G401 (cell line): ENCODE measurements at places on chromosomes 1 and 21.

DNA sequence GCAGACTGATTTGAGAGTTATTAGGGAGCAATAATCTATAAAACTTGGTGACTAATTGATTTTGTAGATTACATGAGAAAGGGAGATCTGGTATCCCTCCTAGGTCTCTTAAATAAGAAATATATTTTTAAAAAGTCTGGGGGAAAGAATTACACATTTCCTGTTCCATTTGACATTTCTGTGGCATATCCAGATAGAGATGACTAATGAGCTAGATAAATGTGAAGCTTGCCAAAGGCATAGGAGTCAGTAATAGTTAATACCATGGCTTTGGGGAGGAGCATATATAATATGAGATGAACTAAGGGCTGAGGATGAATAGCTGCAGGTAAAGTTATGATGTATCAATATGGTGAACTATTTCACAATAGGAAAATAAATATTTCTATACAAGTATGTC lies 663.7 kb downstream of the PTPRC start:
- no peak for DNase-seq

- no peak for DNase-seq
Observed at GRCh38 chr1:4796161-4797015, 142.0 kb downstream of the AJAP1 start.

GRCh38 chr1:200453553-200453905 lies 43.7 kb upstream of the ZNF281 start:
- DNase-seq, result no peak

GRCh38 chr1:227449051-227449450 lies 114.3 kb upstream of the ZNF678 start:
- DNase-seq, result peak; percentile 11

- DNase-seq, result peak; percentile 81
Observed at GRCh38 chr1:155976062-155976912, 2.1 kb downstream of the ARHGEF2 start.

GRCh38 chr1:3722846-3723245 lies 29.4 kb upstream of the CCDC27 start:
- DNase-seq, result no peak

DNA sequence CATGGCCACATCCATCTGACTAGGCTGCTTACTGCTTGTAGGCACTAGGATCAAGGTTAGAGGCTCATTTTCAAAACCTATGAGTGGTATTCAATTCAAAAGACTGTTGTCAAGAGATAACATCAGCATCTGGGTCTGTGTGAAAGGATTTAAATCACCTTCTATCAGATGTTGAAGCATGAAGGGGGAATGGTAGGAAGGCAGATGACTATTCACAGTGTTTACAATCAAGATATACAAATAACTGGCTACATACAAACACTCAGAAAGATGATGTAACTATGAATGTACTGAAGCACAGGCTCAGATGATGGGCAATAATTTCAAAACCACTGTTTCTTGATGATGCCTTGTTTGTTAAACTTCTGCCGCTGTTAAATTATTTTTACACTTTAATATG lies 249.2 kb downstream of the SLC45A1 start:
- DNase-seq, result no peak

GRCh38 chr1:87329051-87329525 lies 408 bp downstream of the LMO4 start:
- peak; percentile 50 for DNase-seq
